ENCODE measurements at places on chromosomes 6 and 20.

DNA sequence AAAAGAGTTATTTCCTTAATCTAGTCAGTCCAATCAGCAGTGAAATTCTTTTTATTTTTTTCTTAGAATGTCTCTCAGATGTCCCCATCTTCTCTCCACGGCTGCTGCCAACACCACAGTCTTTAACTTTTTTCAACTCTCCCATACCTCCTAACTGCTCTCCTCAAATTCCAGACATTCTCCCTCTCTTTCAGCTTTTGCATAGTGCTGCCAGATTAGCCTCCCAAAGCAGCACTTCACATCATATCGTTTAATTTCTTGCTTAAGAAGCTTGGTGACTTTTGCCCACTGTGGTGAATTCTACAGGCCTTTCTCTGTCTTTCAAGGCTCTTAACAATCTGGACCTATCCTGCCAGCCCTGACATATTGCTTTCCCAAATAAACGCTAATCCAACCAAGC is 233.4 kb downstream of the UST start:
- DNase-seq: no peak

DNA sequence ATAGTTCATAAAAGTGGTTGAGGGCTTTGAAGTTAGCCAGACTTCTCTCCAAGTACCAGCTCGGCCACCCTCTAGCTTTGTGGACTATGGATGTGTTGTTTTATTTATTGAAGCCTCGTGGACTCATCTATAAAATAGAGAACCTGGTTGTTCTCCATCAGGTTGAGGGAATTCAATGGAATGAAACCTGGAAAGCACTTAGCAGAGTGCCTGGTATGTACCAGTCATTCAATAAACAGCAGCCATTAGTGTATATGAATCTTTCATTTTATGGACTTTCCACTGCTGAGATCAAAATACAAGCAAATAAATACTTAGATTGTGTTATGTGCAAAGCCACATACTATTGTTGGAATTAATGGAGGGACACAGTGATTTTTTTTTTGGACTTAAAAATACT is 206.8 kb downstream of the SOX4 start:
- DNase-seq: no peak

DNA sequence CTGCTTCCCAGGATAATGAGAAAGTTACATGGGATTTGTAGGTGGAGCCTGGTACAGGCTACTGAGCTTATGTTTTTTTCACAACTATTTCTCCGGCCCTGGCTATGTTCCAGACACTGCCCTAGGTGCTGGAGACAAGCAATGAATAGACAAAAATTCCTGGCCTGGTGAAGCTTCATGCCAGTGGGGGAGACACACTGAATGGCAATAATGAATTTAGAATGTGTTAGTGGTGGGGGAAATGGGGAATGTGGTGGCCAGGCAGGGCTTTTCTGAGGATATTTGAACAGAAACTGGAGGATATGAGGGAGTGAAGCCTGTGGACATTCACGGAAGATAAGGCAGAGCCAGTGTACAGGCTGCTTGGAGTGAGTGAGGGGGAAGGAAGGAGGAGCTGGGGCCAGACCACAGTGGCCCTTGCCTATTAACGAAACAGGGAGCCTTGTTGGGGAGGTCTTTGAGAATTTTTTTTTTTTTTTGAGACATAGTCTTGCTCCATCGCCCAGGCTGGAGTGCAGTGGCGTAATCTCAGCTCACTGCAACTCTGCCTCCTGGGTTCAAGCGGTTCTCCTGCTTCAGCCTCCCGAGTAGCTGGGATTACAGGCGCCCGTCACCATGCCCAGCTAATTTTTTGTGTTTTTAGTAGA is 6.6 kb downstream of the FOXS1 start:
- DNase-seq: no peak

DNA sequence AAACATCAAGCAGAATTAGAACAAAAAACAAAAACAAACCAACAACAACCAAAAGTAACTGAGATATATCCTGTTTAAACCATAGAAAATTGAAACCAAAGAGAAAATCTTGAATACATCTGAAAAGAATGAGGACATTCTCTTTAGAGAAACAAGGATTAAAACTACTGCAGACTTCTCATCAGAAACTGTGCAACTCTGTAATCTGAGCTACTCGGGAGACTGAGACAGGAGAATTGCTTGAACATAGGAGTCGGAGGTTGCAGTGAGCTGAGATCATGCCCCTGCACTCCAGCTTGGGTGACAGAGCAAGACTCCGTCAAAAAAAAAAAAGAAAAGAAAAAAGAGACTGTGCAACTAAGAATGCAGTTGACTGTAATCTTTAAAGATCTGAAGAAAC is 153.4 kb downstream of the SYNDIG1 start:
- DNase-seq: no peak

DNA sequence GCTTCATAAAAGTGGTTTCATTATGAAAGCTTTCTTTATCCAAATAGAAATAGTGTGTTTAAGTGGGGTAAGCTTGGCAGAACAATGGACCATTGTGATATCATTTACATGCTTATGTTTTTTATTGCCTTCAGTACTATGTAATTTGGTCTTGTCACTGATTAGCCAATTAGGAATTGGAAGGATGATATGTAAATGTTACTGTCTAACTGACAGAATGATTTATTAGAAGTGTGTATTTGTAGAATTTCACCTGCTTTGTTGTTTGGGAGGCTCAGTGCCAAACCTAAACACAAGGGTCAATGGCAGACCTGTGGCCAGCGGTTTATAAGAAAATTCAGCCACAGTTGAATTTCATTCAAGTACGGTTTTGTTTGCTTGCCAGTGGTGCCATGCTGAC is 39.0 kb downstream of the AIG1 start:
- DNase-seq: no peak

DNA sequence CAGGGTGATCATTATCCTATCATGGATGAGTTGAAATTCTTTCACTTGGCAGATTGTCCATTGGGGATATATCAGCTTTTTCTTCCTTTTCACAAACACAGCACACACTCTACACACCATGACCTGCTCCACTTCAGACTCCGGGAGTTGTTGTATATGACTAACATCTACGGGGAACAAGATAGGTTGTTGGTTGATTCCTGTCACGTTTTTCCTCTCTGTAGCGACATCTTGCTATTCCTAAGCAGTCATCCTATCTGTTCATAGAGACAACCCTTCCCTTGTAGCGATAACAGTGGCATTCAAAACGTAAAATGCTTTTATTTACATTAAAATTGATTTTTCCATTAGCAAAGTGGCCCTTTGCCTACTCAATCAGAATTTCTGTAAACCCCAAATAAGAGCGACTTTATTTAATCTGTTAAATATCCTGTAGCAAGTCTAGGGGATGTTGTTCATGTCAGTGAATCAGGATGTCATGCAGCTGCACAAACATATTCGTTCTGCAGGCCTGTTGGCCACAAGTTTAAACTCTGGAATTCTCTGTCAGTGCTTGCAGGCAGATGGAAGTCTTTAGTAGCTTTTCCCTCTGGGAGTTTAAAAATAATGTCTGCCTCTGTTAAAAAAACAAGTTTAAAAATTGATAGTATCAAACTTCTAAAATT is 23.1 kb downstream of the PHACTR2 start:
- DNase-seq: peak; percentile 72

DNA sequence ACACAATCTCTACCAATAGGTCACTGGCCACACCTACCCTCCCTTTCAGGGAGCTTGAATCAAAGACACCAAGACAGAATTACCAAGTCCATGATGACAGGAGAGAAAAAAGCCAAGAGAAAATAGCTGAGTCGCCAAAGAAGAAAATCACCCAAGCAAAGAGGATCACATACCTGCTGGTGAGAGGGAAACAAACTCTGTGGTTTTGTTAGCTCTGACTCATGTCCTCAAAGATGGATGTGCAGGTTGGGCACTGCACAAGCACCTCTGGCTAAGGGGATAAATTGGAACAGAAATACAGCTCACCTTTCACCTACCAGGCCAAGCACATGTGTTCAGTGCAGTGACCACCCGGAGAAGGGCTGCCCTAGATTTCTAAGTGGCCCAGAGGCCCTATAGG is 114.8 kb downstream of the TFAP2A start:
- DNase-seq: no peak

DNA sequence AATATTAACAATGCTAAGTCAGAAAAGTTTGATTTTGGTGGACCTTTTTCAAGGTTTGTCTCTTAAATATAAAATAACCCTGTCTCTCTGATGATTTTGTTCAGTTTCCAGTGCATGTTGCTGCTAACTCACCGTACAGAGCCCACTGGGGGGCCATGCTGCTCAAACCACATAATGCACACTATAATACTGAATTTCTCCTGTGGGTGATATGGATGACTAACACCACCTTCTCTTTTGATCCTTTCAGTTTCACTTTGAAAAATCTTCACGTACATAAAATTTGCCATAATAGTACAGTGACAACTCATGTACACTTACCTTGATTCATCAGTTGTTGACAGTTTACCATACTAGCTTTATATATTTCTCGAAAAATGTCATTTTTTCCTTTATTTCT is 506.6 kb upstream of the MAN1A1 start:
- no peak for DNase-seq

DNA sequence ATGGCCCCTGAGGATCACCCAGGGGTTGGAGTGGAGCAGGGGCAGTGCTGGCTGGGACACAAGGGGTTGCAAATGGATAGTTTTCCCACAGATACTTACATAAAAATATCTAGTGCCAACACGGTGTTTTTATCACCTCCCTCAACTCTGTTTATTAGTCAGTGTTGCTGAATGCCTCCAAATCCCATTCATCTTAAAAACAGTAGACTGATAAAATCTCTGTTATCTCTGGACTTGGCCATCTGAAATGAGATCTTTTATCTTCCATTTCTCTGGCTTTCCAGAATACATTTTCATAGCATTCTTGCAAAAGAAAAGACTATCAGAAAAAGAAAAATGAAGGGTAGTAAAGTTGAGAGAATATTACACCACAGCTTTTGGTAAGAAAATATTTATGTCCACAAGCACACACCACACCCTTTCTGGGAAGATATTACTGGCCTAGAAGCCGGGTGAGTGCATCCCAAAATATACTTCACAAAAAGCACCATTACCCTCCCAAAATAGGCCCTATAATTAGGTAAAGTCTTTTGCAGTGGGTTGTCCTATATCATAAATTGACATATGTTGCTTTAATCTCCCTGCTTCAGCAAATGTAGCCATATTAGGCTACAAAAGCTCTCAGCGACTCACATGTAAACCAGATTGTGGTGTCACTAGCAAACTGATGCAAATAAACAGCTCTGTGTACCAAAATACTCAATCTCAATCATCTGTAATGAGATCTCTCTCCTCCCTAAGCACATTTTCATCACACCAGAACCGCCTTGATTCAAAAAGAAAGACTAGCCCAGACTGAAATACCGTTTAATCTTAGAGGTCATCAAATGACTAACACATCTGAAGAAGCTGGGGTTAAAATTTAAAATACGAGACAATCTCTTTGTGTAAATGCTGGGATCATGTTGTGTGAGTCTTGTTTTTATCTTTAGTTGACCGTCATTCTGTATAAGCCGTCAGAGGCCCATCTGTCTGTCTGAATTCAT is 96.7 kb downstream of the FYN start:
- DNase-seq: no peak

GRCh38 chr20:34085544-34086040 is 26.5 kb downstream of the EIF2S2 start:
- no peak for DNase-seq

GRCh38 chr6:161409353-161409752 is 135.5 kb upstream of the AGPAT4 start:
- DNase-seq: no peak

GRCh38 chr6:116338943-116339342 is 31.8 kb upstream of the DSE start:
- no peak for DNase-seq

DNA sequence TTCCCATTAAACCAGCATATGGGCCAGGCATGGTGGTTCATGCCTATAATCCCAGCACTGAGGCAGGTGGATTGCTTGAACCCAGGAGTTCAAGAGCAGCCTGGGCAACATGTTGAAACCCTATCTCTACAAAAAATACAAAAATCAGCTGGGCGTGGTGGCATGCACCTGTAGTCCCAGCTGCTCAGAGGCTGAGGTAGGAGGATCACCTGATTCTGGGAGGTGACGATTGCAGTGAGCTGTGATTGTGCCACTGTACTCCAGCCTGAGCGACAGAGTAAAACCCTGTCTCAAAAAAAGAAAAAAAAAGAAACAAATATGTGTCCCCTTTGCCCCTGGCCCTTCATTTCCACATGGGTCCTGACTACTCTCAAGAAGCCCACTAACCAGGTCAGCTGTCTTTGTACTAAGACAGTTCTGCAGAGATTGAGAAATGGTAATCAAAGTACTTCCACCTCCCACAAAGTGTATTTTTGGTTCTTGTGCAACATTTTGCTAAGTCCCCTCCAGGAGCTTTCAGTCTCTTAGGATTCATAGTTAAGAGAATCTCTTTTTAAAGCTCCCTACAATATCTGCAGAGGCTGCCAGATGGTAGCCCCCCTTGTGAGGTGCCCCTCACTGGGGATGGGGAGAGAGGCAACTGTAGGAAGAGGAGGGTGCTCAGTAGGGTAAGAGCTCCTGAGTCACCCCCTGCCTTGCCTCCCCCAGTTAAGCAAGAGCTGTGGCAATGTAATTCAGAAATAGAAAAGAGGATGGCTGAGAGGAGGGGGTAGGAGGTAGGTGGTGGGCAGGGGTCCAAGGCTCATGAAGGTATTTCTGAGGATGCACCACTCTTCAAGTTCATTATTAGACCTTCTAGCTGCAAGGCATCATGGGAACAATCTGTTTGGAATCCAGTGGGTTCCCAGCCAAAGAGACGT is 16.5 kb upstream of the WFDC2 start:
- no peak for DNase-seq

DNA sequence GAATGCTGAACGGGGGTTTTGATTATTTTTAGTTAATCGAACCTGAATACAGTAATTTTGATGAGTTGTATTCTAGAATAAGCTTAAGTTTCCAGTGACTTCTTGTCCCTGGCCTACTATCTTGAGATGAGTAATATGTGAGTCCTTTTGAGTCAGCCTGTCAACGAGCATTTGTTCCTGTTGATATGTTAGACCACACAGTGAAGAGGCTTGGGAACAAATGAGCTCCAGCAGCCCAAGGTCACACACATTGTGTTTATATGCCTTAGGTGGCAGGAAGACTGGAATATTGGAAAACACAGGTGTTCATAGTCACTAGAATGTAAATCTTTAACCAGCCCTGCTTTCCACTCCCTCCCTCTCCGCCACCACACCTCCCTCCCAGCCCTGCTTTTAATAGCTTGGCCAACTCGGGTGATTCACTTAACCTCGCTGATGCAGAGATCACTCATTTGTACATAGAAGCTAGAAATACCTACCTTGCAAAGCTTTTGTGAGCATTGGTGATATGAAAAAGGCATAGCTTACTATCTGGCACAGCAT is 9.1 kb downstream of the SMPDL3A start:
- no peak for DNase-seq

DNA sequence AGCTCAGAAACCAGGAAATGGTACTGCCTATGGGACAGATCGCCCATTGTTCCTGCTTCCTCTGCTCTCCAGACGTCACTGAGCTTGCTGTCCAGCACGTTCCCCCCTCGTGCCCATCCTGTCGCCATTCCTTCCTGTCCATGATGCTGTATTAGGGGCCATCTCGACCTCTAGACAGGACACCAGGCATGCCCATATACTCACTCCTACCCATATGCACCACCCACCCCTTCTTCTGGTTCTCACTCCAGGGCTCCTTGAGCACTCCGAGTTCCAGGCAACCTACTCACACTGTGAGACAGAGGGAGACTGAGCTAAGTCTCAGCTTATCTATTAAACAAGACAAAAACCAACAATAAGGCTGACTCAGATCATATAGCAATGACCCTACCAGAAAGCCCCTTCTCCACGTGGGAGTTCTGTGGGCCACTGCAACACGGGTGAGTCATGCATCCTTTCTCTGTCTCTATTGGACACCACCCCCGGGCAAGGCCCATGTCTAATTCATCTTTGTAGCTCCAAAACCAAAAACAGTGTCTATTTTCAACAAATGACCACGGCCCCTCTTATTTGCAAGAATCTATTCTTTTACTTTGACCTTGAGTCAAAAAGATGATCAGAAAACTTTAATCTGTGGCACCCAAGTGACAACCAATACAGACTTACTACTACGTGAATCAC is 65.7 kb downstream of the PSMG4 start:
- peak; percentile 64 for DNase-seq

Data from femur (tissue), 1 donor.